ENCODE measurements at places on chromosomes 12 and 14.

DNA sequence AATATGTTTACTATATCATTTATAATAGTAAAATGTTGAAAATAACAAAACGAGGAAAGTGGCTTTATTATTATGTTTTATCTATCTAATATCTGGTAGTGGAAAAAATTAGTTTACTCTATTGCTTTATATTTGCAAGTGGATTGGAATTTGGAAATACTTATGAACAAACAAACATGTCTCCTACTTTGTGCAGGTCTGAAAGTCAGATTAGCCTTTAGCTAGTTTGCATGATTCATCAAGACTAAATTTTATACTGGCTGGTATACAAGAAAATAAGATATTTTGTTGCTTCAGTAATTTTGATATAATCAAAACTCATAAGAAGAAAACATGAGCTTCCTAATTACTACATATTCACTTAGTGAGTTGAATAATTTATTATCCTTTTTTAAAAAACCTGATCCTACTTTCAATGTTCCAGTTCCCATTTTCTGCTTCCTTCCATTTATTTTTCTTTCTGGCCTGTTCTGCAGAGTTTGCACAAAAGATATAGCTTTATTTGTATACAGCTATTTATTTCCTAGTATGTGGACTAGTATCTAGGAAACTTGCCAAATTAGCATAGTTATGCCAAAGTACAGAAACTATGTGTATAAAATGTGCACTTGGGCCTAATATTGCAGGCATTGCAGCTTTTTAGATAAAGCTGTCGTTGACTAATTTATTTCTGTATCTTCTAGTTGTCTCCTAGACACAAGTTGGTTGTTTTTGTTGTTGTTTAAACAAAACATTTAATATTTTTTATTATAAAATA lies 122.0 kb downstream of the AKAP6 start:
- no peaks in the 10 kb centered on the region for H3K27me3 ChIP-seq
- no peak for DNase-seq
- H3K4me1 ChIP-seq, result no peaks in the 10 kb centered on the region
- no peaks in the 10 kb centered on the region for H3K36me3 ChIP-seq
- no peak overlapping the region for H3K4me3 ChIP-seq

- no peaks in the 10 kb centered on the region for H3K27me3 ChIP-seq
- no peak overlapping the region for H3K4me3 ChIP-seq
- no peak for DNase-seq
- H3K27ac ChIP-seq, result peak overlapping the region; percentile 56
Observed at GRCh38 chr12:53561590-53561953, 54.3 kb upstream of the NPFF start.

- peaks cover 40% of the 10 kb centered on the region for H3K4me1 ChIP-seq
- H3K36me3 ChIP-seq, result peaks cover 26% of the 10 kb centered on the region
- H3K27me3 ChIP-seq, result no peaks in the 10 kb centered on the region
Observed at GRCh38 chr14:68897559-68898155, 81.4 kb downstream of the ACTN1 start.

GRCh38 chr14:98695809-98696208 lies 576.2 kb downstream of the BCL11B start:
- no peaks in the 10 kb centered on the region for H3K4me1 ChIP-seq
- no peak overlapping the region for H3K27ac ChIP-seq
- H3K4me3 ChIP-seq, result no peak overlapping the region

GRCh38 chr12:118271770-118272417 lies 100.8 kb downstream of the TAOK3 start:
- H3K4me3 ChIP-seq, result no peak overlapping the region
- no peaks in the 10 kb centered on the region for H3K27me3 ChIP-seq
- H3K36me3 ChIP-seq, result no peaks in the 10 kb centered on the region
- no peak overlapping the region for H3K27ac ChIP-seq
- no peaks in the 10 kb centered on the region for H3K4me1 ChIP-seq

GRCh38 chr12:83827860-83828259 lies 1084.7 kb downstream of the SLC6A15 start:
- no peaks in the 10 kb centered on the region for H3K36me3 ChIP-seq
- no peak for DNase-seq
- H3K4me1 ChIP-seq, result no peaks in the 10 kb centered on the region
- H3K27ac ChIP-seq, result no peak overlapping the region

GRCh38 chr12:27754795-27755194 lies 25.2 kb upstream of the KLHL42 start:
- H3K4me1 ChIP-seq, result peaks cover 11% of the 10 kb centered on the region
- DNase-seq, result no peak
- H3K36me3 ChIP-seq, result no peaks in the 10 kb centered on the region
- no peak overlapping the region for H3K4me3 ChIP-seq
- H3K27me3 ChIP-seq, result no peaks in the 10 kb centered on the region
- H3K27ac ChIP-seq, result no peak overlapping the region

DNA sequence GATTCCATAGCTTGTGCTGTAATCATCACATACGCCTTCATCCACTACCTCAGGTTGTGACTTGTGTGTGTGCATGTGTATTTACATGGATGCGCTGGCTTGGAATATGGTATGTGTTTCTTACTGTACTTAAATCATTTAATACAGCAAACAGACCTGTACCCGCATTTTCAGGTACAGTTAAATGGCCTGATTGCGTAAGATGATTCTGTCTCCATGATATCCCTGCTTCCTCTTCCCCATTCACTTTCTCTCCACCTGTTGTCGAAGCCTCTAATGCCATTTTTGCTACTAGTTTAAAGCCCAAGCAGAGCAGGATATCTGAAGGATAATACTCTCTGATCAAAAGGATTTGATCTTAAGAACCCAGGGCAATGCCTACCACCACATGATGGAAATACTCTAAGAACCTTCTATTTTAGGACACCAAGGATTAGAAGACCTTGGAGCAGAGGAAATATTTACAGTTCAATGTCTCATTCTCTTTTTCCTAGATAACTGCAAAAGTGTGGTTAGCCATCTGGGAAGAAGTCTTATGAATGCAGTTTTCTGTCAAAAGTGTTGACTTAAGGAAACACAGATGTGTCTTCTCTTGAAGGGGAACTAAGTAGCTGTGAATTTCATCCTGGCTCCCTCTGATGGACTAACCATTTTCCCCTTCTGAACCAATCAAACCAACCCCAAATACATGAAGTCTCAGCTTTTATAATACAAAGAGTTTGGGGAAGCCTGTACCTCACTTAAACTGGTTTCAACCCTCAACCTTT lies 78.7 kb downstream of the HELB start:
- no peaks in the 10 kb centered on the region for H3K4me1 ChIP-seq
- H3K27ac ChIP-seq, result no peak overlapping the region
- DNase-seq, result no peak
- H3K36me3 ChIP-seq, result no peaks in the 10 kb centered on the region
- no peak overlapping the region for H3K4me3 ChIP-seq

DNA sequence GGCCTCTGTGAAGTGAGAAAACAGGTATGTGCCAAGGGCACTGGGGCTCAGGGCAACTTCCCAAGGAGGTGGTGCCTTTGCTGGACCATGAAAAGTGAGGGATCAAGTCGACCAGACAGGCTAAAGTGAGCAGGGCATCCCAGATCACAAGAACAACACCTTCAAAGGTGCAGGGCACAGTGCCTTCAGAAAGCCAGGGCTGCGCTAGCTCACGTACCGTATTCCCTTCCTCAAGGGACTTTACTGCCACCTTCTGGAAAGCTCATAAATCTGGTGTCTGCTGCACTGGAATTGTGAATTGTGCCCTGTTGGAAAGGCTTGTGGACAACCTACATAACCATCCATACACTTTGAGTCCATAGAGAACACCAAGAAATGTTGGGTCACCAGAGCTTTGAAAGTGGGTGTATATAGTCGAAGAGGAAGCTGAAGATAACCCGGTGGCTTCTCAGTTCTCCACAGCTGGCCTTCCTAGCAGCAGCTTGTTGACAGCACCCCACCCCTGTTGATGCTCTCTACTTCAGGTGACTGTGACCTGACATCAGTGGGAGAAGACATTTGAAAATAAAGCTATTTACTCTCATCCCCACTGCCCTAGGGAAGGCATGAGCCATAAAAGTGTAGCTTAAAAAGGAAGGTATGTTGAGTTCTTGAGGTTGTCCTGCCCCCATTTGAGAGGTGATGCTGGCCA lies 24.5 kb downstream of the FIGNL2 start:
- H3K4me1 ChIP-seq, result peaks cover 36% of the 10 kb centered on the region
- no peaks in the 10 kb centered on the region for H3K36me3 ChIP-seq
- H3K27me3 ChIP-seq, result no peaks in the 10 kb centered on the region
- no peak overlapping the region for H3K4me3 ChIP-seq

- no peaks in the 10 kb centered on the region for H3K36me3 ChIP-seq
- H3K4me3 ChIP-seq, result no peak overlapping the region
- H3K27me3 ChIP-seq, result no peaks in the 10 kb centered on the region
- H3K27ac ChIP-seq, result no peak overlapping the region
- no peak for DNase-seq
Observed at GRCh38 chr12:69676257-69677012, 22.7 kb downstream of the BEST3 start.

DNA sequence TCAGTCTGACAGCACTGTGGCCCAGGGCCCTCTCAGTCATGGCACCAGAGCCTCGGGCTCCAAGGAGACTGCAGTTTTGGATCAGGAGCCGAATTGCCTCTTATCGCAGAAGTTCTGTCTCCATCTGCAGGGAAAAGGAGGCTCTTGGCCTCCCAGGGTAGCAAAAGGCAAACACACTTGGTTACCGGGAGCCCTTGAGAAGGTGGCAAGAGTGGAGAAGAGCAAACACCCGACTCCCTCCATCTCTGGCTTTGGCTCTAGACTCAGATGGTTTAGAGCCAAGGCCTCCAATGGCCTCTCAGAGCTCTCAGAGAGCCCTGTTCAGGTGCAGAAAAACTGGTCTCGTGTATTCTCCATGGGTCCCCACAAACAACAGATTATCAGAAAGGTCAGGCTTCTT lies 44.6 kb downstream of the NINJ2 start:
- no peak for DNase-seq
- H3K27ac ChIP-seq, result no peak overlapping the region
- no peak overlapping the region for H3K4me3 ChIP-seq
- no peaks in the 10 kb centered on the region for H3K36me3 ChIP-seq

GRCh38 chr12:32756476-32757066 lies 874 bp upstream of the YARS2 start:
- no peak overlapping the region for H3K27ac ChIP-seq
- DNase-seq, result no peak
- H3K36me3 ChIP-seq, result no peaks in the 10 kb centered on the region
- peaks cover 12% of the 10 kb centered on the region for H3K4me1 ChIP-seq
- H3K27me3 ChIP-seq, result peaks cover 3% of the 10 kb centered on the region

GRCh38 chr12:31728289-31728916 lies 418 bp downstream of the AMN1 start:
- H3K4me1 ChIP-seq, result peaks cover 9% of the 10 kb centered on the region
- no peaks in the 10 kb centered on the region for H3K36me3 ChIP-seq
- peak overlapping the region; percentile 66 for H3K4me3 ChIP-seq
- DNase-seq, result no peak

DNA sequence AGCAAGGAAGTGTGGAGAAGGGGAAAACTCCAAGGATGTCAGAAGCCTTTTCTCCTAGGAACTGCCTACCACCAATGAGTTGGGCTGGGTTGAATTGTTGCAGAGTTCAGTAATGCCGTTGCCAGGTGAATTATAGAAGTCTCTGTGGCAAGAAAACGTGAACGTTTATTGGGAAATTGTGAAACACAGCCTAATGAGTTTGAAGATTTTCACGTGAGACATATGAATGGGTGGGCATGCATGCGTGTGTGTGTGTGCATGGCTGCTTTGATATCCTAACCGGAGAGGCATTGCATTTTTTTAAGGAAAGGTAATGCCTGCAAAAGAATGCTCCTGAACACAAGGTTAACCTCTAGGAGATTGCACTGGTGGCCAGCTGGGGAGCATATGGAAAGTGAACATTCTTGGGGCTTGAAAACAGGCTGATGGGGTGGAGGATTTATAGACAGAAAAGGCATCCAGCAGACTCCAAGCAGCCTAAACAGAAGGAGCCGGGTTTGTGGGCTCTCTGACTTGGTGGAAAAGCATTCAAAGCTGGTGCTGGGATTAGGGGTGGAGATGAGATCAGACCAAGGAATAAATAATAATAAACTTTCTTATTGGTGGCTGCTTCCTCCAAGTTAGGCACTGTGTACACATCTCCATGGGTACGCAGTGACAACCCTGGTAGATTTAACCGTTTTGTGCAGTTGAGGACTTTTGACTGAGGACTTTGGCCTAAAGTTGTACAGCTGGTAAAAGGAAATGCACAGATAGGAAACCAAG lies 67.8 kb downstream of the NTF3 start:
- DNase-seq, result no peak
- H3K27me3 ChIP-seq, result peaks cover 64% of the 10 kb centered on the region
- H3K27ac ChIP-seq, result no peak overlapping the region
- H3K4me3 ChIP-seq, result no peak overlapping the region
- H3K36me3 ChIP-seq, result no peaks in the 10 kb centered on the region

GRCh38 chr14:92026548-92027190 lies 13.2 kb downstream of the TRIP11 start:
- no peak overlapping the region for H3K4me3 ChIP-seq
- DNase-seq, result no peak
- H3K4me1 ChIP-seq, result no peaks in the 10 kb centered on the region

GRCh38 chr12:130526813-130527212 lies 189.1 kb downstream of the PIWIL1 start:
- no peaks in the 10 kb centered on the region for H3K36me3 ChIP-seq
- no peaks in the 10 kb centered on the region for H3K4me1 ChIP-seq
- H3K27me3 ChIP-seq, result no peaks in the 10 kb centered on the region
- no peak overlapping the region for H3K27ac ChIP-seq
- no peak overlapping the region for H3K4me3 ChIP-seq

- H3K4me1 ChIP-seq, result peaks cover 21% of the 10 kb centered on the region
- no peak for DNase-seq
- H3K27me3 ChIP-seq, result no peaks in the 10 kb centered on the region
- H3K4me3 ChIP-seq, result no peak overlapping the region
- H3K27ac ChIP-seq, result no peak overlapping the region
Observed at GRCh38 chr12:89662623-89663022, 46.0 kb downstream of the ATP2B1 start.

DNA sequence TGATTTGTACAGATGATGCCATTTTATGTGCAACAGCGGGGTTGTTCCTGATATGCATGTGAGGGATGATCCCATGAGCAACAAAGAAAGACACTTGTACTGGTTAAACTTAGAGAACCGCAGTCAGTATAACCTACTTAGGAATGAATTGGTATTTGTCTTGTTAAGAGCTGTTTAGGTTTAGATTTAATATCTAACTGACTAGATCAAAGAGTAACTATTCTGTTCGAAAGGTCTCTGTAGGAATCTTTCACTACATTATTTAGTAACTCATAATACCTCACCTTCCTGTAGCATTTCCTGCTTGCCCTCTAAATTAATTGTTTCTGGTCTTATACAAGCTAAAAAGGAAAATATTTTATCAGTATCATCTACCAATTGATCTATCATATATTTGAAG lies 350.4 kb downstream of the TRHDE start:
- no peak overlapping the region for H3K27ac ChIP-seq
- no peak for DNase-seq
- H3K4me3 ChIP-seq, result no peak overlapping the region

GRCh38 chr14:52399104-52399503 lies 85.0 kb downstream of the PTGER2 start:
- peaks cover 3% of the 10 kb centered on the region for H3K4me1 ChIP-seq
- no peaks in the 10 kb centered on the region for H3K36me3 ChIP-seq
- H3K27ac ChIP-seq, result no peak overlapping the region
- H3K27me3 ChIP-seq, result no peaks in the 10 kb centered on the region
- no peak for DNase-seq
- no peak overlapping the region for H3K4me3 ChIP-seq

GRCh38 chr14:96509457-96510090 lies 7.4 kb downstream of the PAPOLA start:
- H3K27me3 ChIP-seq, result no peaks in the 10 kb centered on the region
- H3K36me3 ChIP-seq, result no peaks in the 10 kb centered on the region
- H3K4me1 ChIP-seq, result peaks cover 94% of the 10 kb centered on the region

All from esophagus squamous epithelium (tissue), 5 donors.